RWPE1 (cell line): ENCODE measurements at places on chromosomes 1 and 21.

DNA sequence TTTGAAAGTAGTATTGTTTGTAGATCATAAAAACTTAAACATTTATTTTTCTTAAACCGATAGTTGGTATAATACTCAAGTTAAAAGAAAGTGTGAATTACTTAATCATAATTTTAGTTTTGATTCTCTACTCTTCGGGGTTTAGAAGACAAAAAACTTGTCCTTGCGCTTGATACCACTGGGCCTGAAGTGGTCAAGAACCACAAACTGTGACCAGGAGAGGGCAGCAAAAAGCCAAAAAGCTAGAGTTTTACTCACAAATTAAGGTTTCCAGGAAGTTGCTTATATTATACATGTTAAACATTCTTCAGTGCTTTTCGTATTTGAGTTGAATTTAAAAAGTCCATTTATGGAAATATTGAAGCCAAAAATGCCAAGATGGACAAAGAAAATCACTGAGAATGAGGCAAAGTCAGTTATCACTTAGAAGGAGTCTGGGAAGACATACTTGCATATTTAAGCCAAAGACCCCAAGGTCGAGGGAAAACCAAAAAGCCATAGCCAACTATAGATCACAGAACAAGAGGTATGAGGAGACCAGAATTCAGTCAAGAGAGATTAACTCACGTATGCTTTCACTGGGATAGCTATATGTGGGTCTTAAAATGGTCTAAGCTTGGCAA, 34.2 kb downstream of the EFCAB7 start:
- DNase-seq = no peak

- DNase-seq = no peak
Observed at GRCh38 chr1:97553971-97554370, 366.9 kb downstream of the DPYD start.

DNA sequence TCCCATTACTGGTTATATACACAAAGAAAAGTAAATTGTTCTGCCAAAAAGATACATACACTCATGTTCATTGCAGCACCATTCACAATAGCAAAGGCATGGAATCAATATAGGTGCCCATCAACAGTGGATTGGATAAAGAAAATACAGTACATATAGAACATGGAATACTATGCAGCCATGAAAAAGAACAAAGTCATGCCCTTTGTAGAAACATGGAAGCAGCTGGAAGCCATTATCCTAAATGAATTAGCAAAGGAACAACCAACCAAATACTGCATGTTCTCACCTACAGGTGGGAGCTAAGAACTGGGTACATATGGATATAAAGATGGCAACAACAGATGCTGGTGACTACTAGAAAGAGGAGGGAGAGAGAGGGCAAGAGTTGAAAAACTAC, 132.6 kb downstream of the PLD5 start:
- DNase-seq = no peak

DNA sequence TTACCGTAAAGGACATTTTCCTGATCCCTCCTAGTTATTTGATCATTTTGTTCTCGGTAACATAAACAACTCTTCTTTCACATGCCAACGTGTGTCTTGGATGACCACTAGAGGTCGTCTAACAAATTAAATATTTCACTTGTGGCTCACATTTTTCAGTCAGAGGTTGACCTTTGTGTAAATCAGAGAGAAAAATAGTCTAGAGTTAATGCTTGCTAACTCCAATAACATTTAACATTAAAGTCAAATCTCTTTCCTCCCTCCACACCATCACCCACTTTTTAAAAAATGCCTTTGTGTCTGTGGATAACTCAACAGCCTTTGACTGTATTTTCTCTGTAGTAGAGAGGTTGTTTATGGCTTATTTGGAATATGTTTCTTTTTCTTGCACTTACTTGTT, 220.5 kb upstream of the B3GALT2 start:
- DNase-seq = peak; percentile 51

- DNase-seq = no peak
Observed at GRCh38 chr21:34133802-34134201, 60.4 kb downstream of the MRPS6 start.

- DNase-seq = no peak
Observed at GRCh38 chr1:216482620-216483019, 59.4 kb upstream of the USH2A start.

GRCh38 chr1:168057921-168058320, 78.8 kb downstream of the GPR161 start:
- DNase-seq = no peak

DNA sequence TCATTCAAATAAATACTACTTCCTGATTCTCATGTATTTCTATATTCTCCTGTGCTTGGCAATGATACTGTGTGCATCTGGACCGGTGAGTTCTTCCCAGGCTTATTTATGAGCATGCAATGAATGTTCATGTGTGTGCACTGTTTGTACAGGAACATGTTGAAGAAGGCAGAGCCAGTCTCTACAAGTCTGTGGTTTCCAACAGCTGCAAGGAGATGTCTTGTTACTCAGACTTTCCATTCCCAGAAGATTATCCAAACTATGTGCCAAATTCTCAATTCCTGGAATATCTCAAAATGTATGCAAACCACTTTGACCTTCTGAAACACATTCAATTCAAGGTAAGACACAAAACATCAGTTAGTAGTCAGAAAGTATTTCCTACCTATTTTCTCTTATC, 19.1 kb downstream of the FMO1 start:
- no peak for DNase-seq

- DNase-seq = no peak
Observed at GRCh38 chr1:93588955-93589354, 92.7 kb downstream of the BCAR3 start.

- no peak for DNase-seq
Observed at GRCh38 chr1:66434096-66434495, 99.9 kb upstream of the SGIP1 start.

DNA sequence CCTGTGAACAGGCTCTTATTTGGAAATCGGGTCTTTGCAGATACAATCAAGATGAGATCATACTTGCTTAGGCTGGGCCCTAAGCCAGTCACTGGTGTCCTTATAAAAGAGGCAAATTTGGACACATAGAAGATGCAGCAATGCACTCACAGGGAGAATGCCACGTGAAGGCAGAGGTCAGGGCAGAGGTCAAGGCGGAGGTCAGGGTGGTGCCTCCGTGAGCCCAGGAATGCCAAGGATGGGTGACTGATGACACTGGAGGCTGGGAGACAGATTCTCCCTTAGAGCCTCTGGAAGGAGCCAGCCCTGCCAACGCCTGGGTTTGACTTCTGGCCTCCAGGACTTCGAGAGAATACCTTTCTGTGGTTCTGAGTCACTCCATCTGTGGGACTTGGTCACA, 22.8 kb upstream of the C1orf174 start:
- no peak for DNase-seq

DNA sequence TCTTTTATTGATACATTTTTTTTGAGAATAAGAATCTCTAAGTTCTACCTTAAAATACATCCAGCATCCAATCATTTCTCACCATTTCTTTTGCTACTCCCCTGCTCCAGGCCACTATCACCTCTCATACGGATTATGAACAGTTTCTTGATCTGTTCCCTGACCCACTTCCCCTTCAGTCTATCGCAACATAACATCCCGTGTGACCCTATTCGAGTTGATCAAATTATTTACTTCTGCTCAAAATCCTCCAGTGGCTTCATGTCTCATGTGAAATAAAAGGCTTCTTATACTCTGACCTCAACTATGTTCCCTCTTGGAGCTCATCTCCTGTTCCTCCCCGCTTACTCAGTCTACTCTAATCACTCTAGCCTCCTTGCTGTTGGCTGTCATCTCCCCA, 5.2 kb downstream of the ALG14 start:
- no peak for DNase-seq

DNA sequence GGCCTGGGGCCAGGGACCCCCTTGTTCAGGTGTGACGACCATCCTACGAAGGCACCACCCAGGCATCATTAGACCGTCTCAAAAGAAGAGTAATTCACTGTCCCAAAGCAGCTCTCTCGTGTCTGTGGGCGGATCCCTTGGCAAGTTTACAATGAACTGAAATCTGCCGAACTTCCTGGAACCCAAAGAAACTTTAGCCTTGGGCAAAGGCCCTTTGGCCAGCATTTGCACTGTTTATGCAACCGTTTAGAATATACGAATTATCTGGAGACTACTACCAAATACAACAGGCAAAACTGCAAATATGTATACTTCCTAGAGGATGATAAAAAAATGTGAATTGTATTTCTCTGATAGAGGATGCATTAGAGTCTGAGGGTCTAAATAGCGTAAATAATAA, 1.4 kb upstream of the SOD1 start:
- DNase-seq = no peak

- DNase-seq = peak; percentile 74
Observed at GRCh38 chr21:45129189-45129923, 55.0 kb downstream of the ADARB1 start.

- peak; percentile 59 for DNase-seq
Observed at GRCh38 chr1:15341634-15342407, 67.9 kb upstream of the EFHD2 start.

GRCh38 chr21:36889401-36889800, 77.1 kb downstream of the HLCS start:
- no peak for DNase-seq

GRCh38 chr1:100353988-100354387, 1.7 kb downstream of the CDC14A start:
- peak; percentile 44 for DNase-seq

- no peak for DNase-seq
Observed at GRCh38 chr1:209675565-209676154, 448 bp downstream of the G0S2 start.

DNA sequence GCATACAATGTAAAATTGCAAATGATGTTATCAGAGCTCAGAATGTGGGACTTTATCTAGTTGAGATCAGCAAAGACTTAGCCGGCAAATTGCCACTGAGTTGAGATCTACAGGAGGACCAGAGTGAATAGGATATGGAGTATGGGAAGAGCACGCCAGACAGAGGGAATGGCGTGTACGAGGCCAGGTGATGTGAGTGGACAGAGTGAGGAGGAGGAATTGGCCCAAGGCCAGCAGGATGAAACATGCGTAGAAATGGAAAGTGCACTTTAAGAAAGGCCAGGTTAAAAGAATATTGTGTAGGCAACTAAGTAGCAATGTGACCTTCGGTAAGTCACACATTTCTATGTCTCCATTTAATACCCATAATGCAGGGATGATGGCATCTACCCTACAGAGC, 211.0 kb downstream of the ZP4 start:
- no peak for DNase-seq

DNA sequence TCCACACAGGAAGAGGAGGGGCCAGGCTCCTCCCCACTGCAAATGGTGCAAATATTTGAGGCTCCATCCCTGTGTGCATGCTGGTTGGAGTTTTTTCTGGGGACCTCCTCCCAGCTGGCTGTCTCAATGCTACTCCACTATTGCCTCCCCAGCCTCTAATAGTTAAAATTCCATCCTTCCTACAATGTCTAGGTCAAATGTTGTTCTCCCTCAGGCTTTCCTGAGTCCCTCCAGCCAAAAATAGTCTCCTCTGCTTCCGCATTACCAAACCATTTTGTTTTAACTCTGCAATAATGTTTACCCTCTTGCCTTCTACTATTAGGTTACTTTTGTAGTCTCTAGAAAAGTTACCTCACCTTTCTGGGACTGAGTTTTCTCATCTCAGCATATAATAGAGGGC, 29.6 kb upstream of the FMO1 start:
- DNase-seq = no peak

DNA sequence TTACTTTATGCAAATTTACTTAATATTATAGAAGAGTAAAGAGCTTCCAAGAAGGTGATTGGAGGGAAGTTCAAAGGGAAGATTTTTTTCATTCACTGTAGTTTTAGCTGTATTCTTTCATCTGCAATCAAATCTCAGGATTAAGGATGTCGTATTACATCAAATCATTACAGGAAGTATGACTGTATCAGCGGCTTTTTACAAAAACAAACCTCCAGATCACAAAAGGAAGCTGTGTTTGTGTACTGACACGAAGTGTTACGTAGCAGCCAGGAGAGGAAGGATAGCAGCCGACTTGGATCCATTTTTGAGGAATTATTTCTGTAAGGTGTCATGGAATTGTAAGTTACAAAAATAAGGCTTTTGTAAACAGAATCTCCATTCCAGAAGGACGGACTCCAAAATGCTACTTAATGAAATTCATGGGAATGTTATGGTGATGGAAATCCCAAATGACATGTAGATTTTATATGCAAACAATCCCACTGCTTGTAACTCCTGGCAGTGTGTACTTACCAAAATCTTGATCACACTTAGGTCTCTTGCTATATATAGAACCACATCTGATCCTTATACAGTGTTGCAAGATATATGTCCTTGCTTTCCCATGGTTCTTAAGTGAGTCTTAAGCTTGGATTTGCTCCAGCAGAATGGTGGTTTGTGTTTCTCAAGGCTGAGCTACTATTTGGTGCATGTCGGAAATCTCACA, 49.8 kb downstream of the KCNJ15 start:
- no peak for DNase-seq

DNA sequence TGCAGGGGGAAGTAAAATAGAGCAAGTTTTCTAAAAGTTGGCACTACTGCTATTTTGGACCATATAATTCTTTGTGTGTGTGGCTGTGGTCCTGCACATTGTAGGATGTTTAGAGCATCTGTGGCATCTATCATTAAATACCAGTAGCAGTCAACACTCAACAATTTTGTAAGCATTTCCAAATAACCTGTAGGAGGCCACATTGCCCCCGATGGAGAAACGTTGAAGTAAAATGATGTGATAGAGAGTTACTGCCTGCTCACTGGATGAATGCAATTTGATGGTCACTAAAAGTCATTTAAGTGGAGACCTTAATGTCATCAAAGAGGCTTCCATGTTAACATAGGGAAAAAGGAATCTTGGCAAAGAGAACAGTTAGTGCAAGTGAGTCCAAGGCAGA, 560.8 kb downstream of the NEGR1 start:
- DNase-seq = no peak

- no peak for DNase-seq
Observed at GRCh38 chr1:16307222-16307621, 45.1 kb downstream of the FBXO42 start.

- DNase-seq = no peak
Observed at GRCh38 chr1:152481869-152482664, 28.5 kb upstream of the LCE5A start.
